Activated CD4-positive, alpha-beta T cell treated with anti-CD3 and anti-CD28 coated beads for 4 hours (primary cell): ENCODE measurements at places on chromosomes 13 and 19.

GRCh38 chr13:94657167-94657566 is 55.2 kb downstream of the SOX21 start:
- no peak for DNase-seq

- peak; percentile 76 for DNase-seq
Observed at GRCh38 chr19:48858984-48859710, 9.3 kb downstream of the PLEKHA4 start.

DNA sequence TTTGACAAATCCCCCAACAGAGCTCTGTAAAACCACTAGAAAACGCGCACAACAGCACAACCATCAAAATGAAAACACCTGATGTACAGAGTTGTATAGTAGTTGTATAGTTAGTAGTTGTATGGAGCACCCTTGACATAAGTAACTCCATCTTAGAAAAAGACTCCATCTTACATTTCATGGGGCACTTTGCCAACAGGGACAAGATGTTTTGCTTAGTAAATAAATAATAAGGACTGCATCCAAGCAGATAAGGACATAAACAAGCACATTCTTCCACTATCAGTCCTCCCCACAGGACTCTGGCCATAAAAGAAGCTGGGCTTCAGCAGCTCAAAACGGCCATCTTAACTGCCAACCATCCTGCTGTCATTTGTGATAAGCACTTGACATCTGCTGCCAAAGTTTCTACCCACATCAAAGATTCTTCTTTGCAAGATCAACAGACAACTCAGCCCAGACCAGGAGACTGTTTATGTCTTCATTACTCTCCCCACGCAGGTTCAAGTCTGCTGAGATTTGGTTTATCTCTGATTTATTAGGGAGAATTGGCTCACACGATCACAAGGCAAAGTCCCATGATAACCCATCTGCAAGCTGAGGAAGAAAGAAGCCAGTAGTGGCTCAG is 20.7 kb upstream of the ZNF331 start:
- no peak for DNase-seq

GRCh38 chr13:98454389-98454881 is 122.5 kb downstream of the STK24 start:
- no peak for DNase-seq

DNA sequence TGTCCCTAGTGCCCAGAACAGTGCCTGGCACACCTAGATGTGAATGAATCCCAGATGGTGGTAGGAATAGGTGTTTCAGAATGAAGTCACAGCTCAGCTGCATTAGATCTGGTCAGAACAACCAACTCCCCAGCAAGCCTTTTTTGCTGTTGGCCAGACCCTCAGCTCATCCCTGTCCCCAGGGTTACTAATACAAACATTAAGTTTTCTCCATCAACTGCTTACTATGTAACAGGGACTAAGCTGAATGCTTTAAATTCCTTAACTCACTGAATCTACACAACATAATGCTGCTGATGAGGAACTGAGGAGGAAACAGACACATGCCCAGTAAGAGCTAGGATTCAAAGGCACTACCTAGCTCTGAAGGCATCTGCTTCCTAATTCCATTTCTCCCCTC is 18.8 kb downstream of the SMG9 start:
- no peak for DNase-seq

DNA sequence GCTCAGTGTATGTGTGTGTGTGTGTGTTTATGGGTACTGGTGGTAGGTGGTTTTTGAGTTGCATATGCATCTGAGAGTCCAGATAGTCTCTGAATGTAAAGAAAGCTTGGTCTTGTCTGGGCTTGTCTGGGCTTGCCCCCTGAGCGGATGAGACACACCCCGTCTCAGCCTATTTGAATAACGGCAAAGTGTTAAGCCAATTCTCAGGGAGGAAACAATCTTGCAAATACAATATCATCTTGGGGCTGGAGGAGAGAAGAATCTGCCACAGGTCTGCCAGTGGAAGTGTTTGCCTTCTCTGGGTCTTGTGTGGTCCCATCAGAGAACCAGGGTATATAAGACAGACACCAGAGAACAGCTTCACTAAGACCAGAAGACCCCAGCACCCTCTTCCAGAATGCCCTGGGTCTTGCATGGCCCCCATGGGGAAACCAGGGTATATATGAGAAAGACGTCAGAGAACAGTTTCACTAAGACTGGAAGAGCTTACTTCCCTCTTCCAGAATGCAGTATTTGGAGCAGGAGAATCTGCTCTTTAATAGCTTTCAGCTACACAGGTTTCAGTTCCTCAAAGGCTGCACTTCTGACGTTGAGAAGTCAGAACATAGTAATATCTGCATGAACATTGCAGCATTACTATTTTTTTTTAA is 13.3 kb downstream of the CD70 start:
- DNase-seq: no peak

GRCh38 chr13:59665732-59666131 is 498.0 kb downstream of the DIAPH3 start:
- no peak for DNase-seq

- no peak for DNase-seq
Observed at GRCh38 chr13:71621174-71622124, 245.6 kb downstream of the DACH1 start.

GRCh38 chr13:40961214-40961613 is 57.9 kb downstream of the ELF1 start:
- no peak for DNase-seq

GRCh38 chr13:95360464-95361097 is 59.3 kb upstream of the ABCC4 start:
- DNase-seq: no peak

DNA sequence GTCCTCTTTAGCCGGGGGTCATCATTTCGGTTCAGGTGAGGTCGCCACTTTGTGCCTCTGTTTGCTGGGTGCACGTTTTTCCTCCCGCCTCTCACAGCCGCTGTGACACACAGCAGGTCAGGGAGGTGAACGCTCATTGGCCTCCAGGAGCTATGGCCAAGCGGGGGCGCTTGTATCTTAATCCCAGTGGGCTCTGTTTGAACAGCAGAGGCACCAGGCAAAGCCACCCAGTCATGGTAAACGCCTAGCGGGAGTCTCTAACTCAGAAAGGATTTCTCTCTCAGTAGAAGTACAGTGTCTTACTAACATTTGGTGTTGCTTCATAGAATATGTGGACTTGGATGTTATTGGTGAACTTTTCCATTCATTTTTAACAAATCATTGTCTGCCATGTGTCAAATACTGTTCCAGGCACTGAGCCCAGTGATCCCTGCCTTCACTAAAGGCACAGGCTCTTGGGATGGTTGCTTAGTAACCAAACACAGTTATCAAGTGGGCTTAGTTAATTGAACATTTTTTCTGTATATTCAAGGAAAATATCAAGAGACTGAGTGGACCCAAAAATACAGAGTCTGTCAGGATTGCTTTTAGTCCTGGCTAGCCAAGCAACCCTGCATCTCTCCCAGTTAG is 186.7 kb downstream of the STK24 start:
- no peak for DNase-seq

DNA sequence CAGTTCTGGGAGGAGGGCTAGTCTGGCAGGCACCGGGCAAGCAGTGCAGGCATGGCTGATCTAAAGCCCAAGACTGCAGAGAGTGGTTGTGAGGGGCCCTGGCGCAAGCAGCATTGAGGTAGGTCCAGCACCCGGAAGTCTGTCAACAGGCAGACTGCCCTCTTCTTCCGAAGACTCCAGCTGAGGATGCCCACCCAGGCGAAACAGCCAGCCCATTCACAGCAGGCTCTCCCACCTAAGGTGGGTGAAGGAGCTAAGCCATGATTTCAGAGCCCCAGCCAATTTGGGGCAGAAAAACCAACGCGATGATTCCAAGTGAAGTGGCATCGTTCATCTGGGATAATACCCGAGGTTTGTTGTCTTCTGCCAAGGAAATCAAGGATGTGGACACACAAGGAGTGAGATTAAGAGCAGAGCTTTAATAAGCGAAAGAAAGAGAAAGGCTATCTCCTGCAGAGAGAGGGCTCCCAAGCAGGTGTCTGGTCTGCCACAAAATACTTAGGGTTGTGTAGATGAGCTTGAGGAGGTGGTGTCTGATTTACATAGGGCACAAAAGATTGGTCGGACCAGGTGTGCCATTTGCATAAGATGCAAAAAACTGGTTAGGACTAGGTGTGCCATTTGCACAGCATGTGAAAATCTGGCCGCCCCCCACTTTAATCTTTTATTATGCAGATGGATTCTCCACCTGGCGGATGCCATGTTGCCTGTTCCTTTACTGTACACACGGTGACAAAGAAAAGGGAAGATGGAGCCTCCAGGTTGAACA is 22.6 kb downstream of the FAM124A start:
- DNase-seq: no peak

DNA sequence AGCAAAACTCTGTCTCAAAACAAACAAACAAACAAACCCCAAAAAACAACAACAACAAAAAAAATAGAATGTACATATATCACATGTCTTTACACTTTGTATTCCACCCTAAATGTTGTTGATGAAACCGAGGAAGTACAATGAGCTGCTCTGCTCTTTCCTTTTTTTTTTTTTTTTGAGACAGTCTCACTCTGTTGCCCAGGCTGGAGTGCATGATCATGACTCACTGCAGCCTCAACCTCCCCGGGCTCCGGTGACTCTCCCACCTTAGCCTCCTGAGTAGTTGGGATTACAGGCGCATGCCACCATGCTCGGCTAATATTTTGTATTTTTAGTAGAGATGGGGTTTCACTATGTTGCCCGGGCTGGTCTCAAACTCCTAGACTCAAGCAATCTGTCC is 30.6 kb upstream of the LRP3 start:
- no peak for DNase-seq

- no peak for DNase-seq
Observed at GRCh38 chr13:83024955-83025594, 857.2 kb downstream of the SLITRK1 start.

- peak; percentile 20 for DNase-seq
Observed at GRCh38 chr19:30669329-30670010, 297.3 kb downstream of the ZNF536 start.

DNA sequence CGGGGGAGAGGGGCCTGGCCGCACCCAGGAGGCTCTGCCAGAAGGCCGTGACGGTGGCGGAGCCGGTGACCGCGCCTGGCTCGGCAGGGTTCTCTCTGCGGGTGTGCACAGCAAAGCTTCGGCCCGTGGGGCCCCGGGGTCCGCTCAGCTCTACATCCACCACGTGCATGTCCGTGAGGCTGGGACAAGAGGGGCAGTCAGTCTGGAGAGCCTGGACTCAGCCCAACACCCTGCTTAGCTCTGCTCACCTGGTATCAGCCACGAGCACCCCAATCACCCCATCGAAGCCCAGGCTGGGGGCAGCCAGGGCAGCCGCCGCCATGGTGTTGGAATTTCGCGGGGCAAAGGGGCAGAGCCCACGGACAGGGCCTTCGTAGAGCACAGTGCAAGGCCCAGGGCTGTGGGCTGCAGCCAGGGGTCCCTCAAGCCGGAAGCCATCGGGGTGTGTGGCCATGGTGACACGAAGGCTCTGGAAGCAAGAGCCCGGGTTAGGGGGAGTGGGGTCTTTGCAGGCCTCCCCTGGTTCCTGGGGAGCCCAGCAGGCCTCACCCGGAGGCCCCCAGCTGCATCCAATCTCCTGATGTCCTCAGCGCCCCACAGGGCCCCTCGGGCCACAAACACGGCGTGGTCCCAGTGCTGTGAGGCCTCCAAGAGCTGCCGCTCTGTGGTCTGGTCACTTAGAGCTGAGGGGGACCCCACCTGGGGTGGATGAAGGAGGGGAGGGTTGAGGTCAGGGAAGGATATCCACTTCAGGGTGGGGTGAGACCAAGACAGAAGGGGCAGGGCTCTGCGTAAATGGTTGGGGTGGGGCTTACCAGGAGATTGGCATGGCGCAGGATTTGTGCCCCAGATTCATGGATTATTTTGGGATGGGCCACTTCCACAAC is 1.4 kb downstream of the ASPDH start:
- no peak for DNase-seq

DNA sequence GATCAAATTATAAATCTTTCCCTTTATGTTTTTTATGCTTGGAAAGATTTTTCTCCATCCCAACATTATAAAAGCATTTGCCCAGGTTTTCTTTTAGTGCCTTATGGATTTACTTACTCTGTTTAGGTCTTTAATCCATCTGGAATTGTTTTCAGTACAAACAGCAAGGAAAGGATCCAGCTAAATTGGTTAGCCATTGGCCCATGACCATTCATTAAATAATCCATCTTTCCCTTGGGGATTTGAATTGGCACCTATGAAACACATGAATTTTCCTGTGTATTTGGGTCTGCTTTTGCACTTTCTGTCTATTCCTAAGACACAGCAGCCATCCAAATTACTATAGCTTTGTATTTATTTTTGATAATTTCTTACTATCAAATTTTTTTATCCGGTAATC is 28.8 kb upstream of the SHKBP1 start:
- DNase-seq: no peak

GRCh38 chr19:12944104-12944674 is 1.5 kb upstream of the RAD23A start:
- no peak for DNase-seq

DNA sequence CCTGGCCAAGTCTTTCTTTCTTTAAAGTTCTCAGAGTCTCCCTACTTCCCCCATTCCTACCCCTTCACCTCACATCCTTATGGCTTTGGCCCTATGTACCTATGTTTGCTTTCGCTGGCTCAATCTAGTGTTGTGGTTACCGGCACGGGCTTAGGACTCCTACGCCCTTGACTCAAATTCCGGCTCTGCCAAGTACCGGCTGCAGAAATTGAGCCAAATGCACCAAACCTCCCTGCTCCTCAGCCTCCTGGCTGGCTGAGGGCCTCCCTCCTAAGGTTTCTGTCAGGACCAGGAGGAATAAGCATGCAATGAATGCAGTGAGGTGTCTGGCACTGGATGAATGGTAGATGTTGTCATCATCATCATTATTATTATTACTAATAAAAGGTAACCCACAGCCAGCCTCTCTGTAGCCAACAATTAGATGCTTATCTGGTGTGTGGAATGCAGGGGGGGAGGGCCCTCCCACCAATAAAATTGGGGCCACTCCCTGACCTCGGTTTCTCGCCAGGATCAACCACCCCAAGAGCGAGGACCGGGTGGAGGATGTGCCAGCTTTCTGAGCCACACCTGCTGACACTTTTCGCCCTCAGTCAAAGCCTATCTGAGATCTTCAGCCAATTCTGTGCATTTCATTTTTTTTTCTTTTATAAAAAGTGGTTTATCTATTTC is 20.7 kb downstream of the KLK5 start:
- no peak for DNase-seq

- DNase-seq: peak; percentile 73
Observed at GRCh38 chr19:48501494-48502349, 9.9 kb downstream of the LMTK3 start.

DNA sequence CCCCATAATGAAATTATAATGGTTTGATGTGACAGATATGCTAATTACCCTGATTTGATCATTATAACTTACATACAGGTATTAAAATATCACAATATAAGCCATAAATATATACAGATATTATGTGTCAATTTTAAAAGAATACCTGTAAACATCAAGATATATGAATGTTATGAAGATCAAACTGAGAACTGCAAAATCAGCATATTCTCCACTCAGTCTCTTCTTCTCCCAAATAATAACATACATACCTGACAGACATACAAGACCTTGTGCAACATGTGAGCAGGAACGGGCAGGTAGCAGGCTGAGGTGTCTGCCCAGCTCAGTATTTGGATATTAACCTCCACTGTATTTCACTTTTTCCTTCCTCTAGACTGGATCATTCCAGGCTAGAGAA is 547.2 kb downstream of the UQCRFS1 start:
- no peak for DNase-seq

- no peak for DNase-seq
Observed at GRCh38 chr13:30923418-30923817, 9.0 kb upstream of the TEX26 start.
